ENCODE measurements at places on chromosomes 3 and 15.

- DNase-seq, result no peak
Measured at GRCh38 chr3:45933591-45933990, 9.7 kb upstream of the CXCR6 start.

GRCh38 chr3:169848741-169849140, 21.0 kb downstream of the LRRC31 start:
- no peak for DNase-seq

- DNase-seq, result no peak
Measured at GRCh38 chr3:14472471-14473351, 67.4 kb downstream of the GRIP2 start.

- DNase-seq, result no peak
Measured at GRCh38 chr3:114732353-114732752, 414.7 kb downstream of the ZBTB20 start.

DNA sequence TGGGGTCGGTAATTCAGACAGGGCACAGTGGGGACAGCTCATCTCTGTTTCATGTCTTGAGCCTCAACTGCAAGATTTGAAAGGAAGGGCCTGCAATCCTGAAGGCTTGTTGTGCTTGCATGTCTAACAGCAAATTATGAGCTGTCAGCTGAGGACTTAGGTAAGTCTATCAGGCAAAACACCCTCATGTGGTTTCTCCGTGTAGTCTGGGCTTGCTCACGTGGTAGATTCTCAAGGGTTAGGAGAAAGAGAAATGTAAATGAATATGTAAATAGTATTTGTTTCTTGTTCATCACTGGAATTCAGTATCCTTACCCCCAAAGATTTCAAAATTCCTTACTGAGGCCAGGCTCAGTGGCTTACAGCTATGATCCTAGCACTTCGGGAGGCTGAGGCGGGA, 30.1 kb upstream of the HYKK start:
- no peak for DNase-seq

- DNase-seq, result no peak
Measured at GRCh38 chr15:101135532-101136166, 116.2 kb downstream of the CHSY1 start.

DNA sequence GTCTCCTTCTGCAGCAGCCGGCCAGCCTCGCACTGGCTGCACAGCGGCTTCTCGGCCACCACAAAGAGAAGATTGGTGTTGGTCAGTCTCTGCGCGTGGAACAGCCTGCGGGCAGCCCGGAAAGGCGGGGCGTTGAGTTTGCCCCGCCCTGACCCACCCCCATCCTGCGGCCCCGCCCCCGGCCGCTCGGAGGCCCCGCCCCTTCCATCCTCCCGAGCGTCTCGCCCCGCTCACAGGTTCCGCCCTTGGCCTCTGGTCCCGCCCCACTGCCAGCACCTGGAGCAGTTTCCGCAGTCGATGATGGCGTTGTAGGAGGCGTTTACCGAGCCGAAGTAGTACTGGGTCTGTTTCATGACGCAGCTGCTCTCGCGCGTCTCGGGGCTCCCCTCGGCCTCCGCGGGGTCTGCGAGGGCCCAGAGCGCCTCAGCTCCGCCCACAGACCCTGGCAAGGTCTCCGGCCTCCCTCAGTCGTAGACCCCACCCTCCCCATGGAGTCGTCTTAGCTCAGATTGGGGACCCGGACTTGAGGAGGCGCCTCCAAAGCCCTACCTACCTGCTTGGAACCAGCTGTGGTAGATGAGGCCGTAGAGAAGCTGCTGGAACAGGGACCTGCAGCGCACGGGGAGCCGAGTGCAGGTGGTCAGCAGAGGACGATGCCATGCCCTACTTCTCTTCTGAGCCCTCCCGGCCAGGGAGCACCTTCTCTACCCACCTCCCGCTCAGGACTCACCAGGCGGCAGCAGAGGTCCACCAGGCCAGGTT, 5.9 kb upstream of the TMEM115 start:
- peak; percentile 81 for DNase-seq

DNA sequence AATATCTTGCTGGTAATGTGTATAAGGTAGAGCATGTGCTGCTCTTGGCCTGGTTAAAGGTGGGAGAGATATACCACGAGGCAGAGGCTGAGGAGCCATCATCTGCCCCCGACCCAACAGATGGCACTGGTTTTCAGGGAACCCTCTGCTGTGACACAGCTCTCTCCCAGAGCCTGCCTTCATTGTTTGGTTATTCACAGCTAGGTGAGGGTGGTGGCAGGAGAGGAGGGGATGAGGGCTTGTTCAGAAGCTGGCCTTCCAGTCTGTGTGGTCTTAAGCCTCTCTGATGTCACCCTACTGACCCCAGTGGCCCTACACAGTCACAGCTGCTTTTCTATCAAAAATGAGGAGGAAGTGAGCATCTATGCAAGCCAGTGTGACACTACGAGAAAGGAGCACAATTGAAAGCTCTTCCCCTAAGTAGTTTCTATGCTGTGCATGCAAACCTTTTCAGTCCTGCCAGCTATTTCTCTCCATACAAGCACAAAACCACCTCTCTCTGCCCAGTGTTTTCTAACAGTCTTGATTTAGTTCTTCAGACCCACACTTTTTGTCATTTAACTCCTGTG, 258.4 kb upstream of the AGTR1 start:
- DNase-seq, result no peak

- no peak for DNase-seq
Measured at GRCh38 chr3:122469659-122470058, 45.1 kb downstream of the KPNA1 start.

GRCh38 chr3:15041950-15042349, 23.2 kb downstream of the MRPS25 start:
- DNase-seq, result no peak

DNA sequence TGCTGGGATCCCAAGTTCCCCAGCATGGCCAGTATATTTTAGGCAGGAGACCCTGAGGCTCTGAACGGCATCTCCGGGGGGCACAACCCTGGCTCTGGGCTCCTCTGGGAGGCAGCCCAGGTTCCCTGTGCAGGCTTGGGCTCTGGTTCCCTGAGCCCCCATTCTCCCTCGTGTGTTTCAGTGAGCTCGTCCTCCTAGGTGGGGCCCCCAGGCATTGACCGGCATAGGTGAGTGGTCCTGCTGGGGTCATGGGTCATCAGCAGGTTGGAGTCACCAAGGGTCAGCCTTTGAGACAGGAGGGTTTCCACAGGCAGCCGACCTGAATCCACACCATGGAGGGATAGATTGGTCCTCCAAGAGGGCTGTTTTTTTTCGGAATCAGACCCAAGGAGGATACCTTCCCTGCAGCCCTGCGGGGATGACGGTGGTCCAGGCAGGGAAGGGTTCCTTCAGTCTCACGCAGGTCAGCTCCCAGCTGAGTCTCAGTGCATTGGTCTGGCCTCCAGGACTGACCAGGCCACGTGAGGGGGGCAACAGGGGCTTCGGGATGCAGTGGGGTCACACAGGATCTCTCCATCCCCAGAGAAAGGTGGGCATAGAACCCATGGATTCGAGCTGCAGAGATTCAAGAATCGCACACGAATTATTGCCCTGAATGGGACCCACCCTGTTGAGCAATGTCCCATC, 226.0 kb downstream of the SNRPN start:
- DNase-seq, result no peak

DNA sequence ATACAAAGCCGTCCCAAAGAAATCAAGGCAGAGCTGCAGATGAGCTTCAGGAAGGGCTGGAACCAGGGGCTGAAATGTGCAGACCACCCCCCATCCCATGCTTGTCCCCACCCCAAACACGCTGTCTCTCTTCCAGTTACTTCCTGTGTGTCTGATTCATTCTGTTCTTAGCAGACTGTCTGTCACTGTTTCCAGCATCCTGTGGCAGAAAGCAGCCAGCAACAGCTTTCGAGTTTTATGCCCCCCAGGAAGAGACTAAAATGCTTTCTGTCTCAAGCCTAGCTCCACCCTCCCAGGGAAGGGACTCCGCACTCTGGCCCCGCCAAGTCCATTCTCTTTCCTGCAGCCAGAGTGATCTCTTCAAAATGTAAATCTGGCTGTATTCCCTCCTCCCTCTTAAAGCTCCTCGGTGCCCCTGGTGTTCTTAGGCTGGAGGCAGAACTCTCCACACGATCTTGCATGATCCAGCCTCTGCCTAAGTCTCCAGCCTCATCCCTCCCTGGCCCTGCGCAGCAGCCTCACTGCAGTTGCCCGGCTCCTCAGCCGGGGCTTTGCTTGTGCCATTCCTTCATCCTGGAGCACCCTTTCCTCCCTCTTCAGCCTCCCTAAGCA, 41.5 kb downstream of the HRH1 start:
- DNase-seq, result no peak

GRCh38 chr3:157475921-157476414, 27.2 kb downstream of the VEPH1 start:
- DNase-seq, result no peak

- DNase-seq, result no peak
Measured at GRCh38 chr3:124157748-124158147, 165.8 kb upstream of the ROPN1 start.

GRCh38 chr3:1002010-1002409, 90.8 kb upstream of the CNTN6 start:
- DNase-seq, result no peak

GRCh38 chr3:126522363-126522788, 1.6 kb upstream of the CHST13 start:
- no peak for DNase-seq

GRCh38 chr3:67624687-67625086, 29.7 kb downstream of the SUCLG2 start:
- no peak for DNase-seq

DNA sequence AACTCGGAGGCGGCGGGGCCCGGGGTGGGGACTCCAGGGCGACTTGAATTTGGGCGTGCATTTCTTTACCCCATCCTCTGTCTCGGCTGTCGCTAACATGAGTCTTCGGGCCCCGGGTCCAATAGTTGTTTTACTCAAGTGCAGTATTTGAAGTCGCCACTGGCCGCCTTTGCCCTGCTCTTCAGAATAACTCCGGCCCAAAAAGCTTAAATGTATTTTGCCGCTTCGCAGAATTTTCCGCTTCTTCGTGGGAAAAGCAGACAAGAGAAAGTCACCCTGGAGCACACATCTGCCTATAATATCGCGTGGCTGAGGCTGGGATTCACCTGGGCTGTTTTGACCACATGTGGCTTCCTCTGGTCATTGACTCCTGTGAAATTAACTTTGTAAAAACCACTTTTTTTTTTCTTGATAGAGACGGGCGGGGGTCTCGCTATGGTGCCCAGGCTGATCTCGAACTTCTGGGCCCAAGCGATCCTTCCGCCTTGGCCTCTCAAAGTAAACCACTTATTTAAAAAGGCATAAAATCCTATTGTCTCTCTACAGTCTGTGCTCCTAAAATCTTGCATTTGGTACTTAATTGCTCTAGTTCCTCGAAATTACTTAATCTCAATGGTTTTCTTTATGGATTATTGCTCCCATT, 676 bp downstream of the CNOT10 start:
- DNase-seq, result no peak

GRCh38 chr3:65873869-65874268, 164.8 kb downstream of the MAGI1 start:
- DNase-seq, result no peak

- no peak for DNase-seq
Measured at GRCh38 chr3:61807865-61808276, 246.5 kb downstream of the PTPRG start.

GRCh38 chr3:58369876-58370275, 37.2 kb downstream of the PXK start:
- DNase-seq, result no peak

- DNase-seq, result no peak
Measured at GRCh38 chr15:60118626-60119025, 114.5 kb downstream of the FOXB1 start.

DNA sequence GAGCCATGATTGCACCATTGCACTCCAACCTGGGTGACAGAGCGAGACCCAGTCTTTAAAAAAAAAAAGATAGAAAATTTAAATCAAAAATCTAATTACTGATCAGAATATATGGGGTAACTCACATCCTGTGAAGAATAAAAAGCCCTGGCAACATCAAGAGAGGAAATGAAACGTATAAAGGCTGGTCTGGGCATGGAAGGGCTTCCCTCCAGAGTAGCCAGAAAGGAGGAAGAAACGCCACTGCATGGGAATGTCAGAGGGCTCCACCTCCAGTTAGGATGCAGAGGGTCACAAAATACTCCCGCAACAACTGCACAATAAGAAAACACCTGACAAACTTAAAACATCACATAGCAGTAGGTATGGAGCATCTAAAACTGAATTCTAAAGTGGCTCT, 4.9 kb upstream of the IQCF1 start:
- DNase-seq, result no peak
